ENCODE measurements at places on chromosomes 12 and 14.
A peak's percentile ranks its signal among the peaks of the same experiment; 100 is the strongest.

DNA sequence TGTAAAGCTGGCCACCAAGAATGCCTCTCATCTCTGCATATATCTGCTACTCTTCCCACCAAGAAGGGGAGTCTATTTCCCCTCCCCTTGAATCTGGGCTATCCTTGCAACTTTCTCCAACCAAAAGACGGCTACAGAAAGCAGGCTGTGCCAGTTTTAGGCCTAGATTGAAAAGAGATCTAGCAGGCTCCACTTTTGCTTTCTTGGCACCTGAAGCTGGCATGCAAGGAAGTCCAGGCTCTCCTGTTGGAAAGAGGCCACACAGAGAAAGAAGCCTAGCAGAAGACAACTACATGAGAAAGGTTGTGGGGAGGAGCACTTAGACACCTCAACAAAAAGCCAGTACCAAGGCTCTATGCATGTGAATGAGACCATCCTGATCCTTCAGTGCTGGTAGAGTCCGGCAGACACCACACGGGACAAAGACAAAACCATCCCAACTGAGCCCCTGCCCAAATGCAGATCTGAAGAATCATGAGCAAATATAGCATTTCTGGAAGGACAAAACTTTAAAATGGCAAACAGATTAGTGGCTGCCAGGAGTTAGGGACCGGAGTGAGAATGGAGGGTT lies 68.0 kb downstream of the SPPL3 start:
- DNase-seq = no peak

- no peak for DNase-seq
Observed at GRCh38 chr12:43208627-43209026, 343.4 kb downstream of the ADAMTS20 start.

DNA sequence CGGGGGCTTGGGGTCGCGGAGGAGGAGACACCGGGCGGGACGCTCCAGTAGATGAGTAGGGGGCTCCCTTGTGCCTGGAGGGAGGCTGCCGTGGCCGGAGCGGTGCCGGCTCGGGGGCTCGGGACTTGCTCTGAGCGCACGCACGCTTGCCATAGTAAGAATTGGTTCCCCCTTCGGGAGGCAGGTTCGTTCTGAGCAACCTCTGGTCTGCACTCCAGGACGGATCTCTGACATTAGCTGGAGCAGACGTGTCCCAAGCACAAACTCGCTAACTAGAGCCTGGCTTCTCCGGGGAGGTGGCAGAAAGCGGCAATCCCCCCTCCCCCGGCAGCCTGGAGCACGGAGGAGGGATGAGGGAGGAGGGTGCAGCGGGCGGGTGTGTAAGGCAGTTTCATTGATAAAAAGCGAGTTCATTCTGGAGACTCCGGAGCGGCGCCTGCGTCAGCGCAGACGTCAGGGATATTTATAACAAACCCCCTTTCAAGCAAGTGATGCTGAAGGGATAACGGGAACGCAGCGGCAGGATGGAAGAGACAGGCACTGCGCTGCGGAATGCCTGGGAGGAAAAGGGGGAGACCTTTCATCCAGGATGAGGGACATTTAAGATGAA lies 630 bp downstream of the FOS start:
- peak; percentile 85 for DNase-seq

GRCh38 chr14:62759796-62760195 lies 285.5 kb downstream of the KCNH5 start:
- no peak for DNase-seq
